GM04503 (cell line): ENCODE measurements at places on chromosomes 12 and 14.

- DNase-seq = no peak
These were observed 7.6 kb upstream of the PFDN5 start for GRCh38 chr12:53287741-53288216.

DNA sequence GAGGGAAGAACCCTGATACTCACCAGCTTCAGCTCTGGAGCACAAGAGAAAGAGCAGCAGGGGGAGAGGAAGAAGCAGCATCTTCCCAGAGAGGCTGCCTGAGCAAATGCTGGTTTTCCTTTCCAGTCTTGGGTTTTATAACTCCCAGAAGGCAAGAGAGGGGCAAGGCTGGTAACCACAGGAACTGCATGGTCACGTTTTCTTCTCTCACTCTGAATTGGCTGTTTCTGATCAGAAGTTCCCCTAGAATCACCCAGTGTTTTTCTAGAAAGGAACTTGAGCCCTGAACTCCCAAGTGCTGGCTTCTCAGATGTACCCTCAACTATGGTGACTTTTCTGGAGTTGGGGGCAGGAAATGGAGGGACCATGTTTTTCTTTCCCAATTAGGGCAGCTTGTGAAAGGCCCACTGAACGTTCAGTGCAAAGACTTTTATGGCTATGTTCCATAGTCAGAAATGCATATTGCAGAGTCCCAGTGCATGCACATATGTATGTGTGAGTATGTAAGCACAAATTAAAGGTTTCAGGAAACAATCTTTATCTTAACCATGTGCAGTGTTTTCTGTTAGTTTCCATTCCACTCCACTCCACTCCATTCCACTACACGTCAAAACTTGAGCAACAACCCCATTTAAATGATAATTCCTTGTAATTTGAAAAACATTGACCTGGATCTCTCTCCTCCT lies at the start of gene CMA1:
CMA1 (minus strand) TSS at position 111 of the 686 bp plus-strand sequence; CDS start at position 81, 30 bp downstream.
- DNase-seq = no peak

GRCh38 chr12:132275110-132275531 lies 54.3 kb downstream of the GALNT9 start:
- peak; percentile 44 for DNase-seq

GRCh38 chr12:92546259-92546634 lies 156.5 kb upstream of the PLEKHG7 start:
- DNase-seq = no peak

DNA sequence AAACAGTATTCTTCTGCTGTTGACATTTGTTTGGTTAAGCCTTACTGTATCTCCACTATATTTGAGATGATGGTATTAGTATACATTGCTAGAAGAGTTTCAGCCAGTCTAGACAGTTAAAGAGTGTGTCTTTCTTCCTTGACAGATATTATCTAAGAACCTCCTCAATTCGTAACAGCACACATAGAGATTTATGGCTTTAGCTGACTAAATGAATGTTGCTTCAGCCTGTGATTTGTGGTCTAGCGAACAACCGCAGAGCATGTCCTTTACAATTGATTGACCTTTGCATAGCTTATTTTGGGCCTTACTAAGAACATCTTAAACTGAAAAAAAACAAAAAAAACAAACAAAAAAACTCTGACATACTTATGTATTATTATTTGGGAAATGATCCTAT lies 122.2 kb downstream of the DAAM1 start:
- no peak for DNase-seq

DNA sequence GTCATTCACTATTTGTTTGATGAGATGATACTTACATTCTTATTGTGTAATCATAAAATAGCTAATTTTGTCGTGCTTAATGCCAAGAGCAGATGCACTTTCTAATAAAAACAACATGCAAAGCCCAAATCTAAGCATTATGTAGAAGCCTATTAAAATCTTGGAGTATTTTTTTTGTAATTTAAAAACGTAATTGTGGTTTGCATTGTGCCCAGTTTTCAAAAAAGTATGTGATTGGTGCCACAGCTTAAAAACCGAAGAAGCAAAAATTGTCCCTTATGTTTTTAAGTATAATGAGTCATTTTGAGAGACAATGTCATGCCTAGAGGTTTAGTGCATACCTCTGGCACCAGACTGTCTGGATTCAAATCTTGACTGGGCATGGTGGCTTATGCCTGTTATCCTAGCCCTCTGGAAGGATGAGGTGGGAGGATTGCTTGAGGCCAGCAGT lies 464.8 kb upstream of the RGS6 start:
- DNase-seq = peak; percentile 45

DNA sequence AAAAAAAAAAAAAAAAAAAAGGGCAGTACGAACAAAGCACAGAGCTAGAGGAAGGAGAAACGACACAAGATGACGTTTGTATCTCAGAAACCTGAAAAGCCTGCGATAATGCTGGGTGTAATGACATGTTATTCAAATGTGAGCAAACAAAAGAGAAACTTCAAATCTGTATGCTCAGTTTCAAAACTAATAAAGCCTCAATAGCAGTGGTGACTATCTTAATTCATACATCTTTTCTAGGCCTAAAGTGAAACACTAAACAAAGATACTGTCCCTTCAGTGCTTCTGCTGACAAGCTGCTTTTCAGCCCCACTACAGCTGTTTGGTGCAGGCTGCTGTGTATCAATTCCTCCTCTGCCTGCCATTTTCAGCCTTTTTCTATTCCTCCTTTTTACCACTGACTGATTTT lies 15.8 kb downstream of the ITPR2 start:
- DNase-seq = no peak

- no peak for DNase-seq
These were observed 22.1 kb upstream of the CEP170B start for GRCh38 chr14:104843006-104843405.

GRCh38 chr12:76055393-76055792 lies 23.8 kb upstream of the PHLDA1 start:
- no peak for DNase-seq

DNA sequence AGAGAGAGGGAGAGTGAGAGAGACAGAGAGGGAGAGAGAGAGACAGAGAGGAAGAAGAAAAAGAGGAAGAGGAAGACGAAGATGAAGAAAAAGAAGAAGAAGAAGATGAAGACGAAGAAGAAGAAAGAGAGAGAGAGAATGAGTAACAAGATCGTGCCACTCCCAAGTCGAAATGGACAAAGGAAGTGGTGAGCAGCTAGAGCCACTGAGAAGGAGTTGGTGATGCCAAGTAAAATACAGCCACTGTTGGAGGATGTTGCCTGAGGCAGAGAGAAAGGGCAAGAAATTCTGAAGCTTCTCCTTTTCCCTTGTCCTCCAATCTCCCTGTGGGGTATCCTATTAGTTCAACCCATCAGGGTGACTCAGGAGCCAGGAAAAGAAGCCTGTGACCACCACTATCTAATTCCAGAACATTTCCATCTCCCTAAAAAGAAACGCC lies 12.5 kb upstream of the ANAPC5 start:
- no peak for DNase-seq

- no peak for DNase-seq
These were observed 2.5 kb downstream of the SCN8A start for GRCh38 chr12:51593539-51593938.

- DNase-seq = no peak
These were observed 197.0 kb upstream of the AMIGO2 start for GRCh38 chr12:47276621-47277309.

- no peak for DNase-seq
These were observed 25.0 kb downstream of the SH2B3 start for GRCh38 chr12:111430433-111431353.

DNA sequence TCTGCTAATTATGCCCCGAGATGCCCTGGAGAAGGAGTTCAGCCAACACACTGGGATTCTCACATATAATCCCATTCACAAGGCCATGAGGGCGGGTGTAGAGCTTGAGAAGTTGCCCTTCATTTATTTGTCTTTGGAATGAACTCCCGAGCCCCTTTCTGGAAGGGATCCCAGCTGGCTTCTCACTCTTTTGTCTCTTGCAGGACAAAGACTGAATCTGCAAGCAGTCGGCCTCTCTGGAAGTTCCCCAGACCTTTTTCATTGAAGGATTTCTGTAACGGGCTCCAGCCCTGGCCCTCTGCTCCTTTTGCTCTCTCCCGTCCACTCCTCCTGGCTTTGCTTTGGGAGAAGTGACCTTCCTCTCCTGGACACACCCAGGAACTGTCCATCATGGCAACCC lies 163.3 kb upstream of the SFSWAP start:
- DNase-seq = no peak

DNA sequence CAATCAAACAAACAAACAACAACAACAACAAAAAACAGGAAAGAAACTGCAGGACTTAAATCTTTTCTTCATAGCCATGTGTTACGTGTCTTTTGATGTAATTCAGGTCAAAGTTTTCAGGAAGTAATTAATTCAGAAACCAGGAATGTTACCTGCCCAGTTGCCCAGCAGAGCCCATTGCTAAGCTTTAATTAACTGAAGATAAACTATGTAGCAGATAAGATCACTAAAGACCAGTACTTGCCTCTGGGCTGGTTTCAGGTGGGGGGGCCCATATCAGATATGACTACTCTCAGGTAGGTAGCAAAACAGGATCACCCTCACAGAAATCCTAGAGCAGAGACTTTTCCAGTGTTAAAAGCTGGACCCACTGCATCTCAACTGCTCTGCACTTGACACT lies 69.2 kb downstream of the LIN7A start:
- no peak for DNase-seq

DNA sequence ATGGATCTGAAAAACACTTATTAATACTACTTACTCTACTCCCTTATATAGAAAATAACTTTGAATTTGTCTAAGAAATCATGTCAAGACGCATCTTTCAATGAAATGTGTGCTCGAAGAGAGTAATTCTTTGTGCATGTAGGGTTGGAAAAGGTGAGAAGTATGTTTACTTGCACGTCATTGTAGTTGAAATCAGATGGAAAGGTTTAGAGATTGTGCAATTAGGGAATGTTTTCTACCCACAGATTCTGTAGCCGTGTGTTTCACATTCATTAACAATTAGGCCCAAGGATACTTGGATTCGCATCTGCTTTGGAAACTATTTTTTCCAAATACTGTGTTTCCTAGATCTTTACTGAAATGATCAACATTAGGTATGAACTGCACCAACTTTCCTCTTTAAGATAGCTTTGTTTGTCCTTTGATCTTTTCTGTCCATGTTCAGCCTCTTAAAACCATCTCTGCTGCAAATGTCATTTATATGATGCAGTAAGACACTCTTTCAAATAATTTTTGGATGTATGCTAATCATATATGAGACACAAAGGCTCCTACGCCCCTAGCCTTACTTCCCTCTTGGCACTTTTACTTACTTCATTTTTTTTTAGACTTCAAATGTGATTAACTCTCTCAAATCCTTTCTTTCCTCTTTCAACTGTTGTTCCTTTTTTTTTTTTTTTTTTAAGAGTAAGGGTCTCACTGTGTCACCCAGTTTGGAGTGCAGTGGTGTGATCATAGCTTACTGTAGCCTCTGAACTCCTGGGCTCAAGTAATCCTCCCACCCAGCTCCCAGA lies 58.0 kb upstream of the PSMA6 start:
- peak; percentile 37 for DNase-seq

GRCh38 chr12:58888131-58888783 lies 32.0 kb downstream of the LRIG3 start:
- peak; percentile 80 for DNase-seq

DNA sequence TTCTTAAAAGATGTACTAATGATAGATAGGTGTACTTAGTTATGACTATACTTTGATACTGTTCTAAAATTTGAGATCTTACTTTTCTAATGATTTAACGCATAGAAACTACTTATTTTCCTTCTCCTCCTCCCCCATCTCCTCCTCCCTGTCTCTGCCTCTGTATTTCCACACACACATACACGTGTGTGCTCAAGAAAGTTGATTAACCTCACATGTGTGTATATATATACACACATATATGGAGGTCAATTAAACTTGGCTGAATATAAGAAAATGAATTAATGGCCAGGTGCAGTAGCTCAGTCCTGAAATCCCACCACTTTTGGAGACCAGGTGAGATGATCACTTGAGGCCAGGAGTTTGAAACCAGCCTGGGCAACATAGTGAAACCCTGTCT lies 362.7 kb upstream of the SYT1 start:
- DNase-seq = no peak

DNA sequence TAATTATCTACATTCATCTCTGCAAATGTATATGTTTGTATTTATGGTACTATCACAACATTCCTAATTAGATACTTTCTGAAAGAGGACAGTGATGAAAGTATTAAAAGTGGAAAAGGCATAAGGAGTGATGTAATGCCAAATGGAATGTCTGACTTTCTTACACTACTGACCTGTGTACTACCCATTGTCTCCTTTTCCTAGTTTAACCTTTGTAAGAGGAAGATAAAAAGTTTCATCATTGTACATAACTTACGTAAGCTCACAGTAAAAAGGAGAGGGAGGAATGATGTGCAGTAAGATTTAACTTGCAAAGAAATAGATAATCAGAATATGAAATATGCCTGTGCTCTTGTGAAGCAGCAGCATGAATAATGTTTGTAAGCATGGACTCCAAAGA lies 55.9 kb downstream of the SOX5 start:
- DNase-seq = no peak

- no peak for DNase-seq
These were observed 62.9 kb upstream of the PSMA6 start for GRCh38 chr14:35229084-35229791.

- DNase-seq = no peak
These were observed 51.1 kb upstream of the BEGAIN start for GRCh38 chr14:100638211-100638855.

DNA sequence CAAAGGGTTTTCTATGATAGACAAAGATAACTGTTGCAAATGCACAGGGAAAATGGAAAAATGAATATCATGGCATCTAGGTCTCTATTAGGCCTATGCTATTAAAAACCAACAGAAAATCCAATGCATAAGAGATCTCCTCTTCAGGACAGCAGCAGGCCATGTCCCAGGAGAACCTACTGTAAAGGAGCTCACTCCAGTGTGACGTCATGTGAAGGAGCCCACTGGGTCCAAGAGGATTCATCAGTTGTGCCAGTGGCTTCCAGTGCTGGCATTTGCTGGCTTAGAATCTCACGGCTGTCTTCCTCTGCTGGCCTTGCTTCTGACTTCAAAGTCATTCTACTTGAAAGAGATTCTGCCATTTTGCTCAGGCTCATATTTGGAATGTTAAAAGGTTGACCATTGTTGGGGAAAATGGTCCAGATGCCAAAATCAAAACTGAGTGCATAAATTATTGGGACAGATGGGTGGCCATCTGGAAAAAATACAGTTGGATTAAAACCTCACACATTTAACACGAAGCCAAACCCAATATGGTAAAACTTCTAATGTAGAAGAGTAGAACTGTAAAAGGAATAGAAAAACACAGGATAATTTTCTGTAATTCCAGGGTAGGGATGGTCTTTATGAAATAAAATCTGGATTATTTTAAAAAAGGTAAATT lies 75.4 kb upstream of the ARID2 start:
- DNase-seq = no peak

DNA sequence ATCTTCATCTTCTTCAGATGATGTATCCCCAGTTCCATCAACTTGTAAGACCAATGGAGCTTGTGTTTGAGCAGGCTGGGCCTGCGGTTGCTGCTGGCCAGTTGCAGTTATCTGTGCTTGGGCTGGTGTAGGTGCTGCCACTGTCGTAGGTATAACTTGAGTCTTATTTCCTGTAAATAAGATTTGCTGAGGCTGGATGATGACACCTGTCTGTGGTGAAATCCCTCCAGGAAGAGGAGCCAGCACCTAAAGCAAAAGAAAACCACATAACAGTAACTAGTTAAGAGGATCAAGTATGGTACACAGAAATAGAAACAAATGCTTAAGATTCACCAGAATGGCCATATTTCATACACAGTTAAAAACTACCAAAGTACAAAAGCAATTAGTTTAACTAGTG lies 28.2 kb downstream of the GTF2A1 start:
- DNase-seq = no peak
